ENCODE measurements at places on chromosomes 12 and 14.

DNA sequence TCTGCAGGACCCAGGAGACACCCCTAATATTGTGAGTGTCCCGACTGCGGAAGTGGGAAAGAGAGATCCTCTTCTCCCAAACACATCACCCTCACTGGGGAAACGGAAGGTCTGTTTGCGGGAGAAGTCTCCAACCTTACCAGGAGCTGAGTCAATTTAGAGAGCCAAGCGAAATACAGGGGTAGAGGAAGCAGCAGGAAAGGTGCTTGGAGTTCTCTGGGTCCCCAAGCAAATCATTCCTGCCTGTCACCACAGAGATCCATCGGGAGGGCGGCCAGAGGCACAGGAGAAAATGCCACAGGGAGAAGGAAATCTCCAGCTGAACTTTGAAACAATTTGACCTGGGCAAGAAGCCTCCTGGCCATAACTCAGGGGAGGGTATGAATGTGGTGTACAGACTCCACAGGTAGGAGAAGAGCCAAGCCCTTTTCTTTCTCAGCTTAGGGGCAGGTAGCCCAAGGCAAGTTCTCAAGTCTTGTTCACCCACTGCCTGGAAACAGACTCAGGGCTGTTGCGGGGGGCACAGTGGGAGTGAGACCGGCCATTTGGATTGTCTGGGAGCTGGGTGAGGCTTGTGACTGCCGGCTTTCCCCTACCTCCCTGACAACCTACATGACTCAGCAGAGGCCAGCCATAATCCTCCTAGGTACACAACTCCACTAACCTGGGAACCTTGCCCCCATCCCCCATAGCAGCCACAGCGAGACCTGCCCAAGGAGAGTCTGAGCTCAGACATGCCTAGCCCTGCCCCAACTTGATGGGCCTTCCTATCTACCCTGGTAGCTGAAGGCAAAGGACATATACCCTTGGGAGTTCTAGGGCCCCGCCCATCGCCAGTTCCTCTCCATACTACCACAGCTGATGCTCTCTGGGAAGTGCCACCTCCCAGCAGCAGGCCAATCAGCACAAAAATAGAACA lies 211.9 kb upstream of the ARHGAP5 start:
- DNase-seq = no peak

DNA sequence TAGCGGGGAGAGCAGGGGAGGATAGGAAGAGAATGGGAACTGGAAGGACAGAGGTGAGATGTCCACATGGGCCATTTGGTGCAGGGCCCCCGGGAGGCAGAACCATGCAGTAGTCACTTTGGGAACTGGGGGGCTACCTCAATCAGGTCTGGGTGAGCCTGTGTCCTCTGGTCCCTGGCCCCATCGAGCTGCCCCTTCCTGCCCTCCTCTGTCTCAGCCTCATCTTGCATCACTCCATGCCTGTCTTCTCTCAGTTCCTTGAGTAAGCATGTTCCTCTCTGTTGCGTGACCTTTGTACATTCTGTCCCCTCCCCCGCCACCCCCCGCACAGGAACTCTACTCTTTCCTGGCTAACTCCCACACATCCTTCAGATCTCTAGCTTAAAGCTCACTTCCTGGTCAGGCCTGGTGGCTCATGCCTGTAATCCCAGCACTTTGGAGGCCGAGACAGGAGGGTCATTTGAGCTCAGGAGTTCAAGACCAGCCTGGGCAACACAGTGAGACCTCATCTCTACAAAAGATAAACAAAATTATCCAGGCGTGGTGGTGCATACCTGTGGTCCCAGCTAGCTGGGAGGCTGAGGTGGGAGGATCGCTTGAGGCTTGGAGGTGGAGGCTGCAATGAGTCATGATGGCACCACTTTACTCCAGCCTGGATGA lies 23.2 kb downstream of the FOS start:
- no peak for DNase-seq

DNA sequence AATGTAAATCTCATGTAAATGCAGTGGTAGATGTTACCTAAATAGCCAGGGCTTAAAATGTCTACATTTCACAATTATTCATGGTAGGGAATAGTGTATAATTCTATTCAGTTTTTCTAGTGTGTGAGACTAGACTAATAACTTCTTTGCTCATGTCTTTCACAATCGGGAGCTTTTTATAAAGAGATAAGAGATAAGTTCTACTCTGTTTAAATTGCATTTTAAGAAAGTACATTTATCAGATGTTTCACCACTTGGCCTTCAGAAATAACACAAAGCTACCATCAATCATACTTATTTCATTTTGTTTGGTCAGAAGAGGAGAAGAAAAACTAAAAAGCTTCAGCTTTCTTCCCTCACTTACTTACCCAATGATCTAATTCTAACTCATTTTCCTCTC lies 725.5 kb upstream of the FLRT2 start:
- no peak for DNase-seq

DNA sequence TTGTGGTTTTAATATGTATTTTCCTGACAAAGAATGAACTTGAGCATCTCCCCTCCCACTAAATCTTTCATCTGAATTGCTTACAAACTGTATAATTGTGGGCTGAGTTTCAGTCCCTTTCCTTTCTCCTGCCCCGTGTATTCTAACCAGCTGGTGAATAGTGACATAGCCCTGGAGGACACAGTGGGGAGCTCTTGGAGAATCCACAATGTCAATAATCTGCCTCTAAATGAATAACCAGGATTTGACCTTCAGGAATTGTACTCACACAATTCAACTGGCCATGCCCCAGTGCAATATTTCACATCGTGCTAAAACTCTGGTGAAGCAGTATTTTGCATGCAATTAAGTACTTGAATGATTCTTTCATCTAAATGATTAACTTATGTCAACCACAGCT lies 177.2 kb downstream of the C12orf42 start:
- no peak for DNase-seq

GRCh38 chr14:80567905-80568536 lies 356.7 kb upstream of the DIO2 start:
- no peak for DNase-seq

DNA sequence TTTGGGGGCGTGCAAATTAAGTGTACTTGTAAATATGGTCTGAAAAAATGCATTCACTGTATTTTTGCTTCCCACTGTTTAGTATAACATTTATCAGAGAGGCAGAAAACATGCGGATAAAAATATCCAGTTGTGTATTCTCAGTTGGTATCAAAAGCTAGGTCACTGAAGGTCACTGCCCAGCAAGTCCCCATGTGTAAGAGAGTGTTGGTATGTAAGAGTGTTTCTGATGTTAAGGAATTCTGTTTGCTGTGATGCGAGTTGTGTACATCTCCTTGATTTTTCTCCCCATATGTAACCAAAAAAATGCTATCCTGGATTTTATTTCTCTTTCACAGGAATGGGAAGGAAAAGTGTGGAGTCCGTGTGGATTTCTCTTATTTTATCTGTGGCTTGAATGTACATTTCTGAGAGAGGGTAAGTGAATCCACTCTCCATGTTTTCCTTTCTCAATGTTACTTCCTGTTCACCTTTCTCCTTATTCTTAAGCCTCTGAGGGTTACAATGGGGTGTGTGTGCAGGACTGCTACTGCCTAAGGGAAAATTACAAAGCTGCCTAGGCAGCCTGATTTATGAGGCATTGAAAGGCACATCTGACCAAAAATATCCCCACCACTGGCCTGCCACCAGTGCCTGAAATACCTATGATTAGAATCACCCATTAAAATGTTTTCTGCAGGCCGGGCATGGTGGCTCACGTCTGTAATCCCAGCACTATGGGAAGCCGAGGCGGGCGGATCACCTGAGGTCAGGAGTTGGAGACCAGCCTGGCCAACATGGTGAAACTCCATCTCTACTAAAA lies 97.9 kb upstream of the USP44 start:
- DNase-seq = no peak
